Stromal cell of bone marrow (primary cell): ENCODE measurements at places on chromosomes 13 and 19.
A peak's percentile ranks its signal among the peaks of the same experiment; 100 is the strongest.

DNA sequence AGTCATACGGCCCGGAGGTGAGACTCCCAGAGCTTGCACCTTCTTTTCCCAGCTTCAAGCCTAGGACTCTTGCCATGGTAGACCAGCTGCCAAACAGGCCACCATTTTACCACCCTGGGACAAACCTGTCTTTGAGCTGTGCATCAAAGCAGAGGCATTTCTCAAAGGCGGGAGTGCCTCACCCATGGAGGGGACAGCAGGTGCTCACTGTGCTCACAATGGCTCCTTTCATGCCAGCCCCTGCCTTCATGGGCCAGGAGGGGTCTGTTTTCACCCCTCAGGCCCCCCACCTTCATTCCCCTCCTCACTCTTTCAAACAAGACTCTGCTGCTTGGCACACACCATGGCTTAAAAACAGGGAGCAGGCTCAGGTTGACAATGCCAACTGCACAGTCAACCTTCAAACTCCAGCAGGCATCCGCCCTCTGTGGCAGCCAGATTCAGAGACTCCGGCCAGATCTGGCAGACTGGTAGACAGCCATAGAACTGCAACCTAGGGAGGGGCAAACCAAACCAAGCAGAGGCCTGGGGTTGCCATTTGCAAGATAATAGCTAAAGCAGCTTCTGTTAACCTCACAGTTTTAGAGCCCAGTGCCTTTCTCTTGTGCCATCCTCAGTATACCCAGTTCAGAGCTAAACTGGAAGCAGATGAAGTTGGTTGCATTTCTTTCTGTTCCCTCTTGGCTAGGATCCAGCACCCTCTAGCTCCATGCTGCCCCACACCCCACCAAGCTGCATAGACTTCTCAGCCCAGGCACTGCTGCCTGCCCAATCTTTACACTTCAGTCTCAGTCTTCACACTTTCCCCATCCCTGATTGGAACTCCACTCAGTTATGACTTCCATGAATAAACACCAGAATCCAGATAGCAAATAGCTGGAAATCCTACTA, 93.9 kb upstream of the SPATA13 start:
- DNase-seq: no peak

DNA sequence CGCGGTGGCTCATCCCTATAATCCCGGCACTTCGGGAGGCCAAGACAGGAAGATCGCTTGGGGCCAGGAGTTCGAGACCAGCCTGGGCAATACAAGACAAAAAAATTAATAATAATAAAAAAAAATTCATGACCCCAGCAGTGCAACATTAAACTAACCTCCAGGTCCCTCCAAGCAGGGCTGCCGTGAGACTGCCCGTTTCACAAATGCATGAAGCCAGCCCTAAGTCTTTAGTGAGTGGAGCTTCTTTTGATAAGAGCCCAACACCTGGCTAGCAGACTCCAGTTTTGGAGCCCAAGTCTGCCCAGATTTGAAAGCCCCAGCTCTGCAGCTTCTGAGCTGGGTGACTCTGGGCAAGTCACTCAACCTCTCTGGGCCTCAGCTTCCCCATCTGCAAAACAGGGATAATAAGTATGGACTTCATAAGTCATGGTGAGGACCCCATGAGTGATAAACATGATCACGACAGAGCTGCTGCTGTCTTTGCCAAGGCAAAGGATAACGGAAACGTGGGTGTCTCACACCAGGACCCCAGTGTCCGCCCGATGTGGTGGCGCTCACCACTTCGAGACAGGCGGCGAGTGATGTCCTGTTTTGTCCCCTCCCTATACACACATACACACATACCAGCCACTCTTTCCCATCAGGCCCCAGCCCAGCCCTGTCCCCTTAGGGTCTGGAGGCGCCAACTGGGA, 38.4 kb upstream of the NANOS3 start:
- no peak for DNase-seq

GRCh38 chr13:97459215-97459777, 25.3 kb downstream of the RAP2A start:
- no peak for DNase-seq

DNA sequence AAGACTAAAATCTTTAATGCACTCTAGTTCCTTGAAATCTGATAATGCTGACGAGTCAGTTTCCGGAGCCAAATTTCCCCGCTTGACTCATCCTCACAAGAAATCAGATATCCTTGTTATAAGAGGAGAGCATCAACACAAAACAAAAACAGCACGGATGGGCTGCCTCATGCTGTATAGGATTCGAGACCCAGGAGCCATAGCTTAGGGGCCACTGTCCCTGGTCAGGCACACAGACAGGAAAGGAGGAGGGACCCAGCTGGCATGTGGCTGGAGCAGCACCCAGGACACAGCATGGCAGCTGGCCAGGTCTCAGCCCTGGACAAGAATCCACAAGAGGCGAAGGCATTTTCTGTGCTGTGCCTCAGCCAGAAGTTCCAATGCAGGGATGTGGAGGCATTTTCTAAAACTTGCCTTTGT, 110.2 kb upstream of the SPATA13 start:
- peak; percentile 73 for DNase-seq

GRCh38 chr19:29596080-29596727, 9.9 kb upstream of the POP4 start:
- DNase-seq: no peak

GRCh38 chr13:108674771-108675170, 45.4 kb downstream of the MYO16 start:
- DNase-seq: no peak

GRCh38 chr13:92224052-92224821, 825.8 kb downstream of the GPC5 start:
- peak; percentile 37 for DNase-seq

- no peak for DNase-seq
These were observed 141 bp downstream of the TRPC4 start for GRCh38 chr13:37869506-37869755.

DNA sequence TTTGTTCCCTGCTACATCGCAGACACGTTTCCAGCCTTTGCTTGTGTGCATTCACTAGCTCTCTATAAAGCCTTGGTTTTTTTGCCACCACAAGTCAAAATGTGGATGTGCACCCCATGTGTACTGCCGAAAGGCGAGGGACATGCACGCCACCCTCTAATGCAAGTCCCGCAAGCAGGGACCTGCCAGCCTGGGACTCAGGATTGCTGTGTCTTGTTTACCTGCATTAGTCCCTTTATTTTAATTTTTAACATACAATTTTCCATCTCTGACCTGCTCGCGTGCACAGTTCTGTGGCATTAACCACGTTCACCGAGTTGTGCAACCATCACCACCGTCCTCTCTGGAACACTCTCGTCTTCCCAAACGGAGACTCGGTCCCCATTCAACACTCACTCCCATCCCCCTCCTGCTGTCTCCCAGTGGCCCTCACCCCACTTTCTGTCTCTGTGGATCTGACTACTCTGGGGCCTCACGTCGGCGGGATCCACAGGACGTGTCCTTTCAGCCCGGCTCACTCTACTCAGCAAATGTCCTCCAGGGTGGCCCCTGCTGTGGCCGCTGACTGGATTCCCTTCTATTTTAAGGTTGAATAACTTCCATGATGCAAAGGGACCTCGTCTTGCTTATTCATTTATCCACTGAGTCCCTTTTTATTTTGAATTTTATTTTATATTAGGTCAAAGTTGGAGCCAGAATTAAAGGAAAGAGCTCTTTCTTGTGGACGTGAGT, 58.4 kb downstream of the RASA3 start:
- no peak for DNase-seq

DNA sequence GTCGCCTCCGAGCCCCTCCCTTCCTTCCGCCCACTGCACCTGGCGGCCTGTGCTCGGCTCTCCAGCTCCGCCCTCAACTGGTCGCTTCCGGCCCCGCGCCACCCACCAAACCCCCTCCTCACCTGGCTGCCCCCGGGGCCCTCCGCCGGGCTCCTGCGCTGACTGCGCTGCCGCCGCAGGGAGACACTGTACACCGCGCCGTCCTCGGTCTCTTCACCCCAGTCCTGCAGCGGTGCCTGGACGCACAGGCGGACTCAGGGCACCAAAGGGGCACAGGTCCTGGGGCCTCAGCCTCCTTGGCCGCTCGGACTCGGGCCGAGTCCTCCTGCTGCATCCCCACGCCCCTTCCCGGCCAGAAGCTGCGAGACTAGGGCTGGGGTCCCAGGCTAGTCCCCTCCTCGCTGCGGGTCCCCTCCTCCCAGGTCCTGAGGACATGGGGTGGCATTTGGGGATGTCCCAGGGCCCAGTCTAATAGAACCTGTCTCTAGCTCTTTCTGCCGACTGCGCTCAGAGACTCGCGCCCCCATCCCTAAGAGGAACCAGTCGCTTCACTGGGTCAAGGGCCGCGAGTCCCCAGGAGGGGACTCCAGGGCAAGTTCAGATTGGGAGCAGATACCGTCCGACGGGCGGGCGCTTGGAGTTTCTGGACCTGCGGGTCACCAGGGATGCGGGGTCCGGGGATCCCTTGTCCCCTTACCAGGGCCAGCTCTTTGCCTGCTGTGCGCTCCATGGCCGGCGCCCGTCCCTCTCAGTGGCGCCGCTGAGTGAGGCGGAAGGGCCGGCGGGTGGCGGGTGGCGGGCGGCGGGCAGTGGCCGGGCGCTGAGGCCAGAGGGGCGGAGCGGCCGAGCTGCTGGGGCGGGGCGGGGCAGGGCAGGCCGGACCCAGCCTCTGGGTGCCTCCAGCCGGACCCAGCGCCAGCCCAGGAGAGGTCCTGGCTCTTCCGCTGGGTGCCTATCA, at the start of gene RGL3:
Gene RGL3 (minus strand): TSS at position 766 of the 958 bp plus-strand sequence. CDS start 36 bp downstream, at position 730.
- DNase-seq: no peak

DNA sequence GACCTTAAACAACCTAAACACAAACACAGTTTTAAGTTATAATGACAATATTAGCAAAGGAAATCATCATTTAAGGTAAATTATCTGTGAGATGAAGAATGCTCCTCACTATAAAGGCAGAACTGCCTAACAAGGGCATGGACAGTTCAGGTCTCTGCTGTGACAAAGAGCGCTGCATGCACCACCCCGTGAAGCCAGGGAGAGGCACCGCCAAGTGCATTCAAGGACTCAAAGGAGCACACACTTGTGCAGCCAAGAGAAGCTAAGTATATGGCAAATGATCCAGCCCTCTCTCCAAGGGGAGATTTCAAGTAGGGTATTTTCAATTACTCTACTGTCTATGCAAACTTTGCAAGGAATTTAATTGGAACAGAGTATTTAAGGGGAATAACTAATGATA, 126.0 kb downstream of the RAP2A start:
- DNase-seq: no peak

- no peak for DNase-seq
These were observed 2.4 kb upstream of the FLT1 start for GRCh38 chr13:28497143-28497876.

DNA sequence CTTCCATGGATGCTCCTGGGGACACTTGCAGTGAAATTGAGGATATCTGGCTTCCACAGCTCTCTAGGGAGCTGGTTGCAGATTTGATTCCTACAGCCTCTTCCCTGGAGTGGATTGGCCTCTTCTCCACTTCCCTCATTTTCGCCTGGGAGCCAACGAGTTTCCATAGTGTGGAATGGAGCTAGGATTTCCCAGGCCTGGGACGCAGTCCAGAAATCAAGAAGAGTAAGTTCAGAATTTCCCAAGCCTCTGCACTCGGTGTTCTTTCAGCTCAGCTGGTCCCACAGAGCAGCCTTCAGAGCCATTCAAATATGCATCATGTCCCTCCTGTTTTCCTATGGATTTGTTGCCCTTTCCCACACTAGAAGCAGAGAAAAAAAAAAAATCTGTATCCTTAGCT, 68.2 kb downstream of the RAP2A start:
- peak; percentile 27 for DNase-seq

DNA sequence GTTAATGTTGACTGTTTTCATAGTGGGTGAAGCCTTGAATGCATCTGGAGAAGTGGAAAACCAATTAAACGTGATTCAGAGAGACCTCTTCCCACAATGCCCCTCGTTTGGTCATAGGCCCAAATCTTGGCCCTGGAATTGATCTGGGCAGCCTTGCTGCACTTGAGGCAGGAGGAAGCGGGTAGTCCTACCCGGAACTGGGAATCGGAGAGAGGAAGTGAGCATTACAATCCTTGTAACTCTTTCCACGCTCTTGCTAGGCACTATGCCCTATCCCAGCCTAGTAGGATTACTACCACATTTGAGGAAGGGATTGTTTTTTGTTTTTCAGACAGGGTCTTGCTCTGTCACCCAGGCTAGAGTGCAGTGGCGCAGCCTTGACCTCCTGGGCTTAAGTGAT, 3.6 kb downstream of the KCNK6 start:
- no peak for DNase-seq

DNA sequence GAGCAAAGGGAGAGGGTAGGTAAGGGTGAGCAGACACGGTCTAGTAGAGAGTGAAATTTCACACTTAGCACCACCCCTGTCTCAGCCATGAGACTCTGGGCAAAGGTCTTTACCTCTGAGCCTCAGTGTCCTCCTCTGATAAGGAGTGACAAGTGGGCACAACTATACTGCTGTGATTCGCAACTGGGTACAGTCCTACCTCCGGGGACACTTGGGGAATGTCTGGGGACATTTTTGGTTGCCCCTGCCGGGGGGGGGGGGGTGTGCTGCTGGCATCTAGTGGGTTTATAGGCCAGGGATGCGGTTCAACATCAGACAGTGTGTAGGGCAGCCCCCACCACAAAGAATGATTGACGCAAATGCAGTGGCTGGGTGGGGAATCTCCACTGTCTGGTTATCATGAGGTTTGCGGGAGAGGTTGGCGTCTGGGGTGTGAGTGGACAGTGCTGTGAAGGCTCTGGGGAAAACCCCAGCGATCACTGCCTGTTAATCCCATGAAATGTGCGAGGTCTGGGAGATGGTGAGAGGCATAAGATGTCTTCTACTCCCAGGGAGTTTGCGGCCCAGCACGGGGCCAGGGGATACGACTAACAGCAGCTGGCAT, 4.3 kb downstream of the NACC1 start:
- DNase-seq: no peak

DNA sequence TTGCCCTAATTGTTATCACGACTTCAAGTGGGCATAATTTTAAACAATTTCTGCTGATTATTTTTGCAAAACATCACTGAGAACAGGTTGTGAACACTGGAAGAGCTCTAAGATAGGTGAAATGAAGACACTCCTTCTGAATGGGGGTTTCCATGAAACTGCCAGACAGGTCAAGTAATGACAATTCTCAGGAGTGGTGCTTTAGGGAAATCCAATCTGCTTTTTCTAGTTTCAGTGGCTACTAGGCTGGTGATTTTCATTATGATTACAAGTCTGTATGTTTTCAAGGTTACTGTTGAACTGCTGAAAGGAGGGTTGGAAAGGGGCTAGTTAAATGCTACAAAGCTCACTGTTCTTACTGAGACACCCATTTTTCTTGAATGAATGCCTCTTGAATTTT, 1724.2 kb downstream of the PCDH9 start:
- no peak for DNase-seq

GRCh38 chr19:11995174-11995573, 30.3 kb downstream of the ZNF763 start:
- DNase-seq: no peak

- no peak for DNase-seq
These were observed 83.8 kb upstream of the TM9SF2 start for GRCh38 chr13:99417201-99418102.

- no peak for DNase-seq
These were observed 90.9 kb downstream of the GJA3 start for GRCh38 chr13:20069956-20070355.
